ENCODE measurements at places on chromosomes 7 and 10.

DNA sequence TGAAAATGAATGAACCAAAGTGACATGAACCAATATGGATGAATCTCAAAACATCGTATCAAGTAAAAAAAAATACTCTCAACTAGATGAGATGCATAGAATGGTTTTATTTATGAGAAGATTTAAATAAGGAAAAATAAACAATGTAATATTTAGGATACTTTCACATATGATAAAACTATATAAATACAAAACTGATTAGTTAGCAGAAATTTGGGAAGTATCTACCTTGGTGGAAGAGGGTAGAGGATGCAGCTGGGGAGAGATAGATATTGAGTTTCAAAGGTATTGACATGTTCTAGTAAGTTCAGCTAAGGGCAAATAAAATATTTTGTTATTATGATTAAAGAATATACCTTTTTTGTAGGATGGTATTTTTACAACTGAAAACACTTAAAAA, 463.1 kb downstream of the SH2D4B start:
- DNase-seq: no peak

DNA sequence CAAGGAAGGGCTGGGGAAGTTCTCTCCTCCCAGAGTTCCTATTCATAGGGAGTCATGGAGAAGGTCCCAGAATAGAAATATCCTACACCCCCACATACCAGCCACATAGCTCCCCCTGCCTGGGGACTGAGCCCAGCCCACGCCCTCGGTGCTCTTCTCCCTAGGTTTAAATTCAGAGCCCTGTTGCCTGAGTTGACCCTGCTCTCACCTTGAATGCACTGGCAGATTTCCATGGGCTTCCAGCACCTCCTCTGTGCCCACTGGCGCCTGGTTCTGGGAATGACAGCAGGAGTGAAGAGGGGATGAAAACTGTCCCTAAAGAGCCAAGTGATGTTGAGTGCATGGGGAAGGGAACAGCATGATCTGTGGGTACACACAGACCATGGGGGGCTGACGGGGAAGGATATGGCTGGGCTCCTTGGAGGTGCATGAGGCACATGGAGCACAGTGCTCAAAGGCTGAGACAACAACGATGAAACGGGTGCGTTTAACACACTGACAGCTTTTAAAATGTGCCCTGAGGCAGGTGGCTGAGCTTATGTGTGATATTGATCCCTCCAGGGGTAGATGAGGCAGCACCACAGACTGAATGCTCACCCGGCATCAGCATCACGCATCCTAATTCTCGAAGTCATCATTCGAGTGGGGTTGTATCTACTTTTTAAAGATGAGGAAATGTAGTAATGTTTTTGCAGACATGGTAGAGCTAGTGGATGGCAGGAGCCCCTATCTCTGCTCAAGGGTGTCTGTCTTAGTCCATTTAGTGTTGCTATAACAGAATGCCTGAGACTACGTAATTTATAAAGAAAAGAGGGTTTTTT, 53.7 kb upstream of the IGFBP3 start:
- DNase-seq: no peak

GRCh38 chr10:121096617-121097431, 245.7 kb downstream of the WDR11 start:
- no peak for DNase-seq

GRCh38 chr7:49564379-49564714, 209.1 kb upstream of the VWC2 start:
- no peak for DNase-seq

DNA sequence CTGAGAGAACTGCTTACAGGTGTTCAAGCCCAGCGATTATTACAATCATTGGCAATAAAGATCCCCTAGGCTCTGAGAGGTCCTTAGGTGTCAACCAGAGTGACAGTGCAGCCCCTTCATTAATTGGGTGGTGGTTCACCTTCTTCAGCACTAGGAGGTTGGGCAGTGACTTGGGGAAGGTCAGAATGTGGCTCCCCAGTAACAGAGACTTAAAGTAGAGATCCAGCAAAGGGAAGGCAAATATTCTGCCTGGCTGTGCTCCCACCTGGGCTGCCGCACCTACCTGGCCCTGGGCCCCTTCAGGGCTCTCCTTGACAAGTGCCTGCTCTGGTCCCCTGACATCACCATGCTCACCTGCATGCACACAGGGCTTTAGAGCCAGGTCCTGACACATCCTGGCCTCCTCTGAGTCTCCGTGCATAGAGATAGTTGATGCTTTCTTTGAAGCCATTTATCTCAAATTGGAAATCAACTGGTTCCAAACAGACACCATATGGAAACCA, 1.9 kb downstream of the CLRN3 start:
- no peak for DNase-seq

DNA sequence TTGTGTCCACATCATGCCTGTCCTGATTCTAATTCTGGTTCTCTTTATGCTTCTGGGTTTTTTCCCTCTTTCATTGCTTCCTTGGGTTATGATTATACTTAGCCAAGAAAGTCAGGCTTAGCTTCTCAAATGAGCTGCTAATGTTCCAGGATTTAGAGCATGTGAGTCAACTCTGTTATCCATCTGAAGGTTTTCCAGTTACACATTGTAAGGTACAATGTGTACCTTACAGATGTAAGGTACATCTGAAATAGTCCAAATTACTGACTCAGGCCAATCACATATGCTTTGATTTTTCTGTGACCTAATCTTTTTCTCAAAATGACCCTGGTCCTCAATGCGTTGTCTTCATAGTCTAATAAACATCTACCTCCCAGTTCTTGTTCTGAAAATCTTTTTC, 13.3 kb upstream of the MIOS start:
- DNase-seq: no peak

- DNase-seq: no peak
These were observed 85.2 kb downstream of the HGF start for GRCh38 chr7:81684514-81685269.

GRCh38 chr7:10076660-10077300, 896.9 kb upstream of the PHF14 start:
- no peak for DNase-seq

- DNase-seq: no peak
These were observed 113.8 kb upstream of the COL1A2 start for GRCh38 chr7:94280851-94281250.

- DNase-seq: no peak
These were observed 59.0 kb downstream of the PRR15 start for GRCh38 chr7:29622335-29623265.

DNA sequence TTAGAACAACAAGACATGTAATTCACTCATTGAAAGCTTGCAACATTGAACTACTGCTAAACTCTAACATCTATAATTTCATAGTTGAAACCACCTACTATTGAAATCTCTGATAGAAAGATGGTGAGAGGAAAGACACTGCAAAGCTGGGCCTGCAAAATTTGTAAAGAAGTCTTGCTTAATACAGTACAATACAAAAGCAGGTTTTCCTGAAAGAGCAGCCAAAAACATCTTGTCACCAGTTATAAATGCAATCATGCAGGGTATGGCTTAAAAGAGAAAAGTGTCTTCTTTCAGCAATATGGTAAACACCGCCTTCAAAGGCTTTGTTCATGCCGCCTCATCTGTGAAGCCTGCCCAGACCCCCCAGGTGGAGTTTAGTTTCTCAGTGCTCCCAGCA, 109.2 kb downstream of the ANK3 start:
- no peak for DNase-seq

DNA sequence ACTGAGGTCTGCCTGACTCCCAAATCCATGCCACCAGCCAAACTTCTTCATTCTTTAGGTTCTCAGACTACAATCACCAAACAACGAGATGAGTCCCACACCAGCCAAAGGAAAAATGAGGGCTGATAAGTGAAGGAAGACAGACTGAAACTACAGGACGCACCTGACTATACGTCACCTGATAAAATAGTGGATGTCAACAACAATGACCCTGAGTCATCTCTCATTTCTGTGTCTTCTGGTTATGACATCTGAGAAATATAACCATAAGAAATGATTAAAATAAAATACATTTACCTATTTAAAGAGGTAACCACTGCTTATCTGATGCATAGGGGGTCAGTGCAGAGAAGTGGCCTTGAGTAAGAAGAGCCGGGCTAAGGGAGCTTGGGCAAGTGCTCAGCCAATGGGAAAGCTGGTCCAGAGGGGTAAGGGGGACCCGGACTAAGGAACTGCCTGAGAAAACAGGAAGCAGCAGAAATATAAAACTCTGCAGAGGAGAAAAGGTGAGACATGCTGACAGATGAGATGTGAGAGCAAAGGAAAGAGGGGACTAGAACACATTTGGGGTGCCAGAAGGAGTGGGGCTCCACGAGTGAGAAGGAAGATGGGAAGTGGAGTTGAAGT, 51.8 kb downstream of the HIPK2 start:
- no peak for DNase-seq

DNA sequence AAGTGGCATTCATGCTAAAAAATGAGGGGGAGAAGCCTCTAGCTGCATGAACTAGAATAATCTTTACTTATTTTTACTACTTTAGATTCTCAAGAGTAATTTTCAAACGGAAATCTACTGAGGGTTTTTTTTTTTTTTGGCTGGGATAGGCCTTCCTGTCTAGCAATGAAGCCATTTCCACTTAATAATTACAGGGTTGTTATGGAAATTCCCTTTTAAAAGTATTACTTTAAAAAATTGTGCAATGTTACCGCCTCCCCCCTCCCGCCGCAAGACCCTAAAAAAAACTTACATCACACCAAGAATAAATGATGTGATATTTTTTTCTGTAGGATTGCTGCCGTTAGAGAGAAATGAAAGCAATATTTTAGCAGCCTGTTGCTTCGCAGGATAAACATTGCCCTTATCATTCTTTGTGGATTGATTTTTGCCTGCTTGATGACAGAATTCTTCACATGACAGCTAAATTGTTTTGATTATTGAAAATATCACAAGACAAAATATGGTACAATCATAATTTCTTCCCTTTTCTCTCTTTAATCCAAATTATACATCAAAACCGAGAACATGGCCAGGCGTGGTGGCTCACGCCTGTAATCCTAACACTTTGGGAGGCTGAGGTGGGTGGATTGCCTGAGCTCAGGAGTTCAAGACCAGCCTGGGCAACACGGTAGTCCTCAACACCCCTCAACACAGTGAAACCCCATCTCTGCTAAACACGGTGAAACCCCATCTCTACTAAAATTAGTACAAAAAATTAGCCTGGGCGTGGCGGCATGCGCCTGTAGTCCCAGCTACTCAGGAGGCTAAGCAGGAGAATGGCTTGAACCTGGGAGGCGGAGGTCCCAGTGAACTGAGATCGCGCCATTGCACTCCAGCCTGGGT, 32.8 kb downstream of the ARL4A start:
- no peak for DNase-seq

DNA sequence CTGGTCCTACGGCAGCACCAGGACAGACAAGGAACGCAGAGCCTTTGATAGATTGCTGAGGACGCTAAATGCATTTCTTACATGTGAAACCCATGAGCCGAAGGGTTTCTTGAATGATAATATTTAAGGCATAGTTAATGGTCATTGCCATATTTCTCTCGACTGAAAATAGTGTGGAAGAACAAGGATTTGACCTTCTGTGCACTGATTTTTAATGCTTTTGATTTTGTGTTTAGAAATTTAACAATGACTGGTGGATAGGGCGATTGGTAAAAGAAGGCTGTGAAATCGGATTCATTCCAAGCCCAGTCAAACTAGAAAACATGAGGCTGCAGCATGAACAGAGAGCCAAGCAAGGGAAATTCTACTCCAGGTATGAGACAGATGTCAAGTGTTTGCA, 150.8 kb downstream of the NSUN6 start:
- DNase-seq: no peak

DNA sequence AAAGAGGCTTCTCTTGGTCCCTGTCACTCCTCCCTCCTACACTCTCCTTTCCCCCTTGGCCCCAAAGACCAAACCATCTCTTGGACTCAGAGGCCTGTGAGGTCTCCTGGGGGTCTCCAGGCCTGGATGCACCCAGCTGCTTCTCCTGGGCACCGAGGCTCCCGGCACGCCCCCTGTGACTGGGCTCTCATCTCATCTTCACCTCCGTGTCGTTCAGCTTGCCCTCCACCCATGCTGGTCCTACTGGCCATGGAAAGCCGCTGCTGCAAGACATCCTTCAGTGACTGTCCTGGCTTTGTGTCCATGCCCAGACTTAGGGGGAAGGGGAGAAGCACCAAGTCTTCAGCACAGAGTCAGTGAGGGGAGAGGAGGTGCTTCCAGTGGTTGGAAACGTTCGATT, 141.4 kb upstream of the RET start:
- no peak for DNase-seq

GRCh38 chr10:118668228-118668952, 72.9 kb upstream of the PRLHR start:
- DNase-seq: no peak

- DNase-seq: no peak
These were observed 8.2 kb upstream of the NDUFB2 start for GRCh38 chr7:140688341-140688740.

GRCh38 chr10:58665361-58665760, 152.7 kb downstream of the BICC1 start:
- no peak for DNase-seq

DNA sequence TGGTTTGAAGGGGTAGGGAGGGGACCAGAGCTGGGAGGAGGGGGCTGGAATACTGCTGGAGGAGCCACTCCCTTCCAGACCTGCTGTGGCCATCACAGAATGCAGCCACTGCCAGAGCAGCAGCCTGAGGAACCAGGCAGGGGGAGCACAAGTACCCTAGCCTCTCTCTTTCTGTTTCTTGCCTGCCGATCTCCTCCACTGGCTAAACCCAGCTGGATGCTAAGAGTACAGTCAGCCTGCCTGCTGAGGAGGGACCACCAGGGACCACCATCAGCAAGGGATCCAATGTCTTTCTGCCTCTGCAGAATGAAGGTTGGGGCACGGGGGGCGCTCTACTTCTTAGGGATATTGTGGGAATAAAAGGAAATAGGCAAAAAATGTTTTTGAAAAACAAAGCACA, 4.7 kb downstream of the BLVRA start:
- no peak for DNase-seq

- no peak for DNase-seq
These were observed 6.4 kb upstream of the ZNF398 start for GRCh38 chr7:149140831-149141230.

GRCh38 chr7:64551375-64552142, 11.3 kb downstream of the ZNF680 start:
- DNase-seq: no peak

Measured in stimulated activated CD8-positive, alpha-beta memory T cell treated with anti-CD3 and anti-CD28 coated beads, Interleukin-15, amount 100 ng/mL, for 4 hours (primary cell).